Hepatocyte (in vitro differentiated cells): ENCODE measurements at places on chromosomes 1 and 21. TPM values are rescaled to one million over a fixed set of nuclear protein-coding genes. Genes with fewer than 3 reads are reported as not detected.

- DNase-seq, result no peak
These were observed 7.5 kb downstream of the HES4 start for GRCh38 chr1:992362-992761.

DNA sequence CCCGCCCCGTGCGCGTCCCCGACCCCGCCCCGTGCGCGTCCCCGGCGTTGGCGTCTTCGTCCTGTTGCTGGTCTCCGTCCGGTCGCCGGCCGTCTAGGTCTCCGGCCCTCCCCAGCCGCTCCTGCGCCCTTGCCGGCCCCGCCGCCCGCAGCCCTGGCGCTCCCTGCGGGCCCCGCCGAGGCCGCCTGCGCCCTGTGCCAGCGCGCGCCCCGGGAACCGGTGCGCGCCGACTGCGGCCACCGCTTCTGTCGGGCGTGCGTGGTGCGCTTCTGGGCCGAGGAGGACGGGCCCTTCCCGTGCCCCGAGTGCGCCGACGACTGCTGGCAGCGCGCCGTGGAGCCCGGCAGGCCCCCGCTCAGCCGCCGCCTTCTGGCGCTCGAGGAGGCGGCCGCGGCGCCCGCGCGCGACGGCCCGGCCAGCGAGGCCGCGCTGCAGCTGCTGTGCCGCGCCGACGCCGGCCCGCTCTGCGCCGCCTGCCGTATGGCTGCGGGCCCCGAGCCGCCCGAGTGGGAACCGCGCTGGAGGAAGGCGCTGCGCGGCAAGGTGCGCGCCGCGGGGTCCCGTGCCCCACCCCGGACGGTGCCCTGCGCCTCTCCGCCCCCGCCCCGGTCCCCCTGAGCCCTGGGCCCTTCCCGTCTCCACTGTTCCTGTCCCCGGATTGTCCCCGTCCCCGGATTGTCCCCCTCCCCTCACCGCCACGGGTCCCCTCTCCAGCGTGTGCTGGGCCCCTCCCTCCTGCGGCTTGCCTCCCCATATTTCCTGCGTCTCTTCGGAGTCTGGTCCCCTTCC, at the start of gene RNF187:
Gene RNF187, plus strand, starts transcription at position 47 of the 789 bp plus-strand sequence.
- DNase-seq, result peak; percentile 88

DNA sequence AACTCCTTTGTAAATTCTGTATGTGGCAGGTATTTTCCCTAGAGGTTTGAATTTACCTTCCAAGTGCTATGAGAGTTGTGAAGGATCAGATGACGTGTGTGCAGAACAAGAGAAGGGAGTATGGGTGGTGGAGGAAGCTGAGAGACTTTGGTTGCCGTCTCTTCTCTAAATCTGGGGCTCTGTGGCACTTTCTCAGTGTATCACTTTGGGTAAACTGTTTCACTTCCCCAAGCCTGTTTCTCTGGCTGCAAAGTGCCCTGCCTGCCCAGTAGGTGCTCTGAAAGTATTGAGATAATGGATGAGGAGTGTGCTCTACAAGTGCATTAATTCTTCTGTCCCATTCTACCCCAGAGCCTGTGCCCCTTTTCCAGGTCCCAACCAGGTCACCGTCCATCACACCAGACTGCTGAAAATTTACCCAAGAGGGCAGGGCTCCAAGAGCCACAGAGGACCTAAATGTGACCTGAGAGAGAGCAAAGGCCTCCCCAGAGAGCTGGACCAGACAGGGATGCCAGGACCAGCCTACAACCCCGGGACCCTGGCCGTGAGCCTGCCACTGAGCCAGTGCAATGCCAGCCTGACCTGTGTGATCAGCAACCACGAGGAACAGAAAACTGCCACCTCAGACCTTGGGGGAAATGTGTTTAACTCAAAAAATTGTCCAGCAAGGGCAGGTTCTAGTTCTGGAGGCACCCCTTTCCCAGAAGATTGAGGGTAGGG, 131.6 kb upstream of the ETV3 start:
- DNase-seq, result no peak

DNA sequence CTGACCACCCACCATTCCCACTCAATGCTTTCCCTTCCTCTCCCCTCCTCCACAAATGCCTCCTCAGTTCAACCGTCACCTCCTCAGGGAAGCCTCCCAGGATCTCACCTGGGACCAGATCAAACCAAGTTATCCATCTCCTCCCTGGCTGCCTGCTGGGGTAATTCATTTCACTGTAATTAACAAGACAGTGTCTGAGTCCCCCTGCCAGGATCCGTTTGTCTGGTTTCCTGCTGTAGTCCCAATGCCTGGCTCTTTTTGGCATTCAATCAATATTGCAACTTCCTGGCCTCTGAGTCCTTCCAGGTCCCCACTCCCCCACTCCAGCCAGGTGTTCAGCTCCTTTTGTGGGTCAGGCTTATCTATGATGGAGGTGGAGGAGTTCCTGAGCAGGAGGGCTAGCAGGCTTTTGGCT, 687.7 kb downstream of the PTPRU start:
- no peak for DNase-seq

GRCh38 chr21:42465803-42466127, 30.3 kb downstream of the RSPH1 start:
- no peak for DNase-seq

- peak; percentile 65 for DNase-seq
These were observed 503.9 kb upstream of the USP24 start for GRCh38 chr1:55718758-55719671.

DNA sequence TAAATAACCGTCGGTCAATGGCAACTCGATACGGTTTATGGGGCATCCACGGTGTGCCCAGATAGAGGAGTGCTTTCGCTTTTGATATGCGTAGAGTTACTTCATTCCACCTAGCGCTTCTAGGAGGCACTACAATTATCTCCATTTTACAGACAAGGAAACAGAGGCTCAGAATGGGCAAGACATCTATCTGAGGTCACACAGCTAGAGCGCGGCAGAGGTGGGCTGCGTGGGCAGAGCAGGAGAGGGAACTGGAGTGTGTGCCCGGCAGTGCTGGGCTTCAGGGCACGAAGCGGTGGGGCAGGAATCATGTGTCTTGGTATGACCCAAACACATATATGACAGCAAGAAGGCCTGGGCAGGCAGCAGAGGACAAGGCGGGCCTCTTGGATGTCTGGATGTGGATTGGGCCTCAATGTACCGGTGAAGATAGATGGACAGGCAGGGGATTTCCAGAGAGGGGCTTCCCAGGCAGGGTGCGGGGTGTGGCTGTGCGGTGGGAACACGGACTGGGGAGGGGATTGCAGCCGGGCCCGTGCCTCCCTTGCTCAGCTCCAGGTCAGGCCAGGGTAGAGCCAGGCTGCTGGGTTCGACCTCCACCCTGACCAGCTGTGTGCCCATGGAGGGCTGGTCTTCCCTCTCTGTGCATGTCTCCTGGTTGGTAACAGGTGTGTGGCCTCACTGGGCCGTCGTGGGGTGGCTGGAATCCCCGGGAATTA, 21.2 kb downstream of the TP73 start:
- DNase-seq, result no peak

DNA sequence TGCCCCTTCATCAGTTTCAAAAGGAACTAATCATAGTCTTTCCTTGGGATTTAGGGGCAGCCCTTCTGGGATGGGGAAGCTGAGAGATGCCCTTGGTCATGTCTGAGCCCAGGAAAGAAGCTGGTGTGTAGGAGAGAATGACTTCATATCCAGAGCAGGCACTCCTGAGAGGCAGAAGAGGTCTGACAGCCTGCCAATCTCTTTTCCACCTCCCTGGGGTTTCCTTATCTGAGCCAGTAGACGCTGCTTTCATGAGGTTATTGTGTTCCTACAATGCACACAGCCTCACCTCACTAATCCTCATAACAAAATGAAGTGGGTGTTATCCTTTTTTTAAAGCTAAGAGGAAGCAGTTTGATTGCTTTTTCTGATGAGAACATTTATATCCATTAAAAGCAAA, 14.1 kb downstream of the ROR1 start:
- DNase-seq, result no peak

ADAR gene
- 57.4 and 65.8 TPM in 2 replicates for polyA plus RNA-seq

CFHR1 gene
- 19.9 and 33.1 TPM in 2 replicates for polyA plus RNA-seq

ADAM30 gene
- not detected in 2 replicates for polyA plus RNA-seq
